Right renal cortex interstitium (tissue), 3 donors: ENCODE measurements at places on chromosomes 16 and 17. TPM values are rescaled to one million over a fixed set of nuclear protein-coding genes. Genes with fewer than 3 reads are reported as not detected.
A peak's percentile ranks its signal among the peaks of the same experiment; 100 is the strongest.

DNA sequence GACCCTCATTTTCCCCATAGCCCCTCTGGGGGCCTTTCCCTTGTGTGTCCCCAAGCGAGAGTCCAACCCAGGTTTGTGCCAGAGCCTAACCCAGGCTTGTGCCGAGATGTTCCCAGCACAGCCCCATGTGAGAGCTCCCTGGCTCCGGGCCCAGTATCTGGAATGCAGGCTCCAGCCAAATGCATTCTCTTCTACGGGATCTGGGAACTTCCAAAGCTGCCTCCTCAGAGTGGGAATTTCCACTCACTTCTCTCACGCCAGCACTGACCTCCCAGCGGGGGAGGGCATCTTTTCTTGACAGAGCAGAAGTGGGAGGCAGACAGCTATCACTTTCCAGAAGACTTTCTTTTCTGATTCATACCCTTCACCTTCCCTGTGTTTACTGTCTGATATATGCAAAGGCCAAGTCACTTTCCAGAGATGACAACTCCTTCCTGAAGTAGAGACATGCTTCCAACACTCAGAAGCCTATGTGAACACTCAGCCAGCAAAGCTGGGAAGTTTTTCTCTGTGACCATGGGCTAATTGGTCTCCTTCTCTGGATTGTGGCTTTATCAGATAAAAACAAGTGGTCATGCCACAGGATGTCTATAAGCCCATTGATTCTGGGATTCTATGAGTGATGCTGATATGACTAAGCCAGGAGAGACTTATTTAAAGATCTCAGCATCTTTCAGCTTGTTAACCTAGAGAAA, 2.5 kb upstream of the CCL2 start:
- DNase-seq, result peak; percentile 56

TERB1 gene
- polyA plus RNA-seq, result not detected

DNA sequence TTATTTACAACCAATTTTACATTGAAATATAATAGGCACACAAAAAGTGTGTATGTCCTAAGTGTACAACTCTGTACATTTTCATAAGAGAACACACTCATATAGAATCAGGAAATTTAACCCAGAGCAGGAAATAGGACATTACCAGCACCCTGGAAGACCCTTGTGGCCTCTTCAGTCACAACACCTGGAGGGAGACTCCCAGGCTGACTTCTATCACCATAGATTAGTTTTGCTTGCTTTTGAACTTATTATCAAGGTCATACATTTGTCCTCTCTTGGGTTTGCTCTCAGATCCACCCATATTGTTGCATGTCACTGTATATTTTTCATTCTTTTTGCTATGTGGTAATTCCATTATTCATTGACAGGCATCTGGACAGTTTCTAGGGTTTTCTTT, 5.8 kb downstream of the RIPOR1 start:
- DNase-seq, result no peak

FUS gene
- 627 TPM for polyA plus RNA-seq

CES5A gene
- polyA plus RNA-seq, result 0.13 TPM

NUP88 gene
- polyA plus RNA-seq, result 74.0 TPM

GRCh38 chr17:44176257-44176656, 5.8 kb downstream of the ASB16 start:
- DNase-seq, result no peak

DNA sequence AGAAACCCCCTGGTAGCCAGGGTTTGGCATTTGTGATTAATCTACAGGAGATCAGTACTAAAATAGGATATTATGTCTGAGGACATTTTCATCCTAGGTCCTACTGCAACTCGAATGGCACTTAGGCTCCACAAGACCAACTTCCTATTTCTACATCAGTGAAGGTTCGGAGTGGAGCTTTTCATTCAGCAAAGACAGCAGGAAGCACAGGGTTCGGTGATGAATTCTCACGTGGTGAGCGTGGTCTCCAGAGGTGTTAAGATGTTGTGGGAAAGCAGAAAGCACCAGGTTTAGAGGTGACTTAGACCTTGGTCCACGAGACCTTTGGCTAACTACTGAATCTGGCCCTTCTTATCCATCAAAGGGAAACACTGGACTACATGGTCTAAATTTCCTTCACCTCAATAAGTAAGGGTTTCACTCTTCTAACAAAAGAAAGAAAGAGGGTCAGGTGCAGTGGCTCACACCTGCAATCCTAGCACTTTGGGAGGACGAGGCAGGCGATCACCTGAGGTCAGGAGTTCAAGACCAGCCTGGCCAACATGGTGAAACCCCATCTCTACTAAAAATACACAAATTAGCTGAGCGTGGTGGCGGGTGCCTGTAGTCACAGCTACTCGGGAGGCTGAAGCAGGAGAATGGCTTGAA, 13.9 kb upstream of the HELZ start:
- DNase-seq, result no peak

- DNase-seq, result no peak
Measured at GRCh38 chr16:4213737-4214136, 28.1 kb downstream of the SRL start.

DNA sequence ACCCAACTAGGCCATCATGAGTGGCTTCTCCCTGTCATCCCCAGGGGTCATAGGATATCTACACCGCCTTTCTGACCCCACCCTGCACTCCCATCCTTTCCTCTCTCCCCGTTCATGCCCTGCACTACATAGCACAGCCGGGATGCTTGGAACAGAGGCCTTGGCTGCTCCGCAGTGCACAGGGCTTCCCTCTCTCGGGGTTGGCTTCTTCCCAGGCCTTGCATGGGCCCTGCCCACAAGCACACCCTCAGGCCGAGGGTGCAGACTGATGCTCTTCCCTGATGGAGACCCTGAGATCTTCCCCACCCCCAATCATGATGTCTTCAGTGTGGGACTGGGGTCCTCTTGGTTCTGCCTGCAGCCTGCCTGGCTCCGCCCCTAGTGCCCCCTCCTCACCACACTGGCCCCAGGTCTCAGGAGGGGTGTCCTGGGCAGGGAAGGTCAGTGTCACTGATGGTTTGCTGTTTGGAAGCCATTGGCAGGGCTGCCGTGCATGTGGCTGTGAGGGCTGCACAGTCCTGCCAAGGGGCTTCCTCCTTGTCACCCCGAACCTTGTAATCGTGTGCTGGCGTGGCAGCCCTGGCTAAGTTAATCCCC, 14.3 kb upstream of the NAGLU start:
- no peak for DNase-seq

DNA sequence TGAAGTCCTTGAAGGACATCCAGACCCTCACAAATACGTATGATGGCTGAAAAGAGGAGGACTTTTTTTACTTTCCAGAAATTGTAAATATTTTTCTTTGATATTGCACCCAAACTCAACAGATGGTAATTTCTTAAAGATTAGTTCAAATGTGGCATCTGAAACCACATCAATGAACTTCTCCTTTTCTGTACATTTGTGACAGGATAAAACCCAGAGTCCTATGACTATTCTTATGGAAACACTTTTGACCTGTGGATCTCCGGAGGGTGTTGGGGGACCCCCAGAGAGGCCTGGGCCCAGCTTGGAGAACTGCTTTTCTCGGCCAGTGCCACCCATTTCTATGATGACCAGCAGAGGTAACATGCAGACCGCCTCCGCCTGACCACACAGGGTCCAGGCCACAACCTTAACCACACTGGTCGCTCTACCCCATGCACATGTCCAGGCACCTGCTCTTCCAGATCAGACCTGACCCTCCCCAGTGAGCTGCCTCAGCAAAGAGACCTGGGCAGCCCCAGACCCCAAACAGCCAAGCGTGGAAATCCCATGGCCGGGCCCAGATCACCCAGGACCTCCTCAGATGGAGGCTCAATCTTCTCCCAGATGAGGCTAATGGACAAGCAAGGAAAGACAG, 22.7 kb downstream of the RPH3AL start:
- DNase-seq, result no peak

GRCh38 chr17:80000981-80001775, 34.5 kb downstream of the TBC1D16 start:
- DNase-seq, result no peak
